ENCODE measurements at places on chromosomes 3 and 15.

DNA sequence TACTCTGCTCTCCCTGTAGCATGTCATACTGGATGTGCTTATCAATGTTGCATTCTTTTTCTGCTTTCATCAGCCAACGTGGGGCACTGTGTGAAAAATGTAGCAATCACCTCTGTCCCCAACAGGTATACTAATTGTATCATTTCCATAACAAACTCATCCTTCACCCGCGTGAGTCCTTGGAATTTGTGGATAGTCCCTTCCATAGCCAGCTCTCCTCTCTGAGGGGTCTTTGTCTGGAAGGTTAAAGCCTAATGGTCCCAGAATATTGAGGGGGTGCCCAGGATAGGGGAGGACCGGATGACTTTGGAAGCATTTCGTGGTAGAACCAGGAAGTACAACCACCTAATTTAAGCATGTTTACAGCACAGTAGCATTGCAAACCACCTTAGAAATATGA, 124.6 kb downstream of the FOXB1 start:
- DNase-seq, result no peak

GRCh38 chr3:188026191-188026968, 127.6 kb upstream of the LPP start:
- DNase-seq, result no peak

DNA sequence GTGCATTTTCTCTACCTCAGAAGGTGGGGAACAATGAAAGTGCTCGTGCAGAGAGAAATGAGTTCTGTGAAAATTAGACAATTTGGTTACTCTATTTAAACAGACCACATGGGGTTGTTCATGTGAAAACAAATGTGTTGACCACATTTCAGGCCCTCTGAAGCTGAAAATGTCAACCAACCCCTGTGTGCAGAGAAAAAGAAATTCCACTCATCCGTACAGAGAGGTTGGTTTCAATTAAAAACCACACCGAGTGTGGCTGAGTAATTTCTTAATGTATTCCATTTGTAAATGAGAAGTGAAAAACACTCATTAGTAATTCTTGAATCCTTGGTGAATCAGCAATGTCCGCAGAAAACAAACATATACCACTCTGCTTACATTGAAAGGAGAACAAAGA, 46.9 kb upstream of the SLC7A14 start:
- DNase-seq, result no peak

DNA sequence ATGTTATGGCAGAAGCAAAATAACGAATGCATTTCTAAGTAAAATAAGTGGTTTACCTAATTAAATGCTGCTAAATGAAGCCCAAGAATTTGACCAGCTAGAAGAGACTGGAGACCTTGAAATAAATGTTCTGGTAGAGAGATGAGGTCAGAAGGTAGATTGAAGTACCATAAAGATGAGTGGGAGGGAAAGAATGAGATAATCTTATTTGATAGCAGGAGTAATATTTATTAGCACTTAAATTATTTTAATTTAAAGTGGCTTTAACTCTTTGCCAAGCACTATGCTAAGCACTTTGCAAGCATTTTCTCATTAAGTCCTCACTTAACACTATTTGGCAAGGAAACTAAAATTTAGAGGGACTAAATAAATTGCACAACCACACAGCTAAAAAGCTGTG, 314.9 kb upstream of the CCDC54 start:
- no peak for DNase-seq

- DNase-seq, result no peak
Measured at GRCh38 chr3:118772547-118773011, 262.1 kb downstream of the IGSF11 start.

- DNase-seq, result no peak
Measured at GRCh38 chr3:22175947-22176346, 424.9 kb upstream of the ZNF385D start.

GRCh38 chr3:8166014-8166413, 335.6 kb upstream of the LMCD1 start:
- no peak for DNase-seq

DNA sequence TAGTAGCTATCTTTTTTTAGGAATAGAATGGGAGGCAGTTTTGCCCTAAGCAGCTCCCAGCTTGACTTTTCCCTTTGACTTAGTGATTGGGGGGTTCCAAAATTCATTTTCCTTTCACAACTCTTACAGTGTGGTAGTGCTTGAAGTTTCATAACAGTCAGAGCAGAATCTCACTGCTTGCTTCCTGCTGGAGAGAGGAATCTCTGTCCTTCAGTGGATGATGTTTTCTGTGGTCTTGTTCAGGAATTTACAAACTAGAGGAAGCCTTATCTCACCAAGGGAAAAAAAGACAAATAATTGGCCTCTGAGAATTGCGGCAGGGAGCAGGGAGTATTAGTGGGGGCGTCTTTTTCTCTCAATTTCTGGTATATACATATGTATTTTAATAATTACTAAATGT, 326.6 kb upstream of the C2CD4B start:
- no peak for DNase-seq

DNA sequence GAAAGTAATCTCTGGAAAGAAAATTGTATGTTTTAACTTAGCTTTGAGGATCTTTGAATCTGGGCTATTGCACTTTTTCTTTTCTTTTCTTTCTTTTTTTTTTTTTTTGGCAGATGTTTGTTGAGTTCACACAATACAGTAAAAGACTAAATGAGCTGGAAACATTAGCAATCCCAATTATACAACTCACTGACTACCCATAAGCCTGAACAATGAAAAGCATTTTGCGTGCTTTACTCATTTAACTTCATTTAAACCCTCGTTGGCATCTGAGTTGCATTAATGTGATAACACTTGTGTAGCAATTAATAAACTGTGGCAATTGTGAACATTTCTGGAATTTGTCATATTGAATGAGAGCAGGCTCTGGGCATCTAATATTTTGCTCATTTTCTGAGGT, 269.4 kb upstream of the RBMS3 start:
- DNase-seq, result no peak

GRCh38 chr15:72227192-72227586, 3.8 kb downstream of the PKM start:
- no peak for DNase-seq

DNA sequence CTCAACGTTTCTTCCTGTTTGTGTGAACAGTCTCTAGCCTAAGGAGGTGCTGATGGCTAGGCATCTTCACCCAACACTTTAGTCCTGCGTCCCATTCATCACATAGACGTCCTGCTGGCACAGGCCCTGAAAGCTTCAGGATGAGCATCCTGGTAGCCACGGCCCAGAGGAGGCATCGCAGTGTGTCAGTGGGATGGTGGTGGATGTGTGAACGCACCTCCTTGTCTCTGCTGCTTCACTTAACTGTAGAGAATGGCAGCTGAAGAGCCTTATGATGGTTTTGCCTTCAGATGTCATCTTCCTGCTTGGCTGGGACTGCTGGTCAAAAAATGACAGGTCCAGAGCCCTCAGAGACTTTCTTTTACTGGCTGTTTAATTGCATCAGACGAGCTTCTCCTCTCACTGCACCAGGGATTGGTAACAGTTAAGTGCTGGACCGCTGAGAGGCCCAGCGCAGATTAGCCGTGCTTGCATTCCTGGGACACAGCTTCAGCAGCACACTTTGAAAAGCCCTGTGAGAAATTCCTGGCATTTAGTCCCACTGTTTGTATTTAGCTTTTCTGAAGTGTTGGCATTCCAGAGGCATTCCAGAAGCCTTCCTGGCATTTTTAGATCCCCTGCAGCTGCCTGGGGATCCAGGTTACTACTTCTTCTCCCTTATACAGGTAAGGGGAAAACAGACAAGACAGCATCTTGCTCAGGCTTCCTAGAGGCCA, 132.4 kb upstream of the PLXNA1 start:
- no peak for DNase-seq

GRCh38 chr3:146502887-146503460, 33.6 kb upstream of the PLSCR2 start:
- no peak for DNase-seq

DNA sequence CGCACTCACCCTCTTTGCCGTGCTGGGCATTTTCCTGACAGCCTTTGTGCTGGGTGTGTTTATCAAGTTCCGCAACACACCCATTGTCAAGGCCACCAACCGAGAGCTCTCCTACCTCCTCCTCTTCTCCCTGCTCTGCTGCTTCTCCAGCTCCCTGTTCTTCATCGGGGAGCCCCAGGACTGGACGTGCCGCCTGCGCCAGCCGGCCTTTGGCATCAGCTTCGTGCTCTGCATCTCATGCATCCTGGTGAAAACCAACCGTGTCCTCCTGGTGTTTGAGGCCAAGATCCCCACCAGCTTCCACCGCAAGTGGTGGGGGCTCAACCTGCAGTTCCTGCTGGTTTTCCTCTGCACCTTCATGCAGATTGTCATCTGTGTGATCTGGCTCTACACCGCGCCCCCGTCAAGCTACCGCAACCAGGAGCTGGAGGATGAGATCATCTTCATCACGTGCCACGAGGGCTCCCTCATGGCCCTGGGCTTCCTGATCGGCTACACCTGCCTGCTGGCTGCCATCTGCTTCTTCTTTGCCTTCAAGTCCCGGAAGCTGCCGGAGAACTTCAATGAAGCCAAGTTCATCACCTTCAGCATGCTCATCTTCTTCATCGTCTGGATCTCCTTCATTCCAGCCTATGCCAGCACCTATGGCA, 41.1 kb upstream of the CSTA start:
- no peak for DNase-seq

DNA sequence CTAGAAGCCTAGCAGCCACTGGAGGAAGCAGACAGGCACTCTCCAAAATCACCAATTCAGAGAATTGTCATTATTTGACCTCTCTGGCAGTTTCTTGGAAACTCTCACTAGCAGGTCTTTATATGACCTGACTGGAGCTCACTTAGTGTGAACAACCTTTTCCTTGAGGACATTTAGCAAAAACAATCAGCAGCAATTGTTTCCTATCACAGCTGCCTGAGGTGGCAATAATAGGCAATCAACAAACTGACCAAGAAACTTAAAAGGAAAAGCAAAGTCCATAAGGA, 162.4 kb upstream of the STT3B start:
- no peak for DNase-seq

DNA sequence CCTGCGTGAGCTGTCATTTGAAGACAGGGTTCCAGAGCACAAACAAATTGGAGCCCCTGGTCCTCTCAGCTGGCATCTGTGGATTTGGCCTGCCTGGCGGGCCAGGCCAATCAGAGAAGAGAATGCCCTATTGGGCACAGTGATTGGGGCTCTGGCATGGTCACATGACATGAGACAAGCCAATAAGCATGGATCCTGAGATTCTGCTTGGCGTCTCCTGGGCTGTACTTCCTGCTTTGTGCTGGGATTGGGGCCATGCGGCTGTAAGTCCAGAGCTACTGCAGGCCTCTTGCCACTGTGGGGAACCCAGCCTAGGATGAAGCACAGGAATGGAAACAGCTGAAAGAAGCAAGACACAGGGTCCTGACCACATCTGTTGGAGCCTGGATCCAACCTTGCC, 121.4 kb downstream of the FBLN2 start:
- no peak for DNase-seq

DNA sequence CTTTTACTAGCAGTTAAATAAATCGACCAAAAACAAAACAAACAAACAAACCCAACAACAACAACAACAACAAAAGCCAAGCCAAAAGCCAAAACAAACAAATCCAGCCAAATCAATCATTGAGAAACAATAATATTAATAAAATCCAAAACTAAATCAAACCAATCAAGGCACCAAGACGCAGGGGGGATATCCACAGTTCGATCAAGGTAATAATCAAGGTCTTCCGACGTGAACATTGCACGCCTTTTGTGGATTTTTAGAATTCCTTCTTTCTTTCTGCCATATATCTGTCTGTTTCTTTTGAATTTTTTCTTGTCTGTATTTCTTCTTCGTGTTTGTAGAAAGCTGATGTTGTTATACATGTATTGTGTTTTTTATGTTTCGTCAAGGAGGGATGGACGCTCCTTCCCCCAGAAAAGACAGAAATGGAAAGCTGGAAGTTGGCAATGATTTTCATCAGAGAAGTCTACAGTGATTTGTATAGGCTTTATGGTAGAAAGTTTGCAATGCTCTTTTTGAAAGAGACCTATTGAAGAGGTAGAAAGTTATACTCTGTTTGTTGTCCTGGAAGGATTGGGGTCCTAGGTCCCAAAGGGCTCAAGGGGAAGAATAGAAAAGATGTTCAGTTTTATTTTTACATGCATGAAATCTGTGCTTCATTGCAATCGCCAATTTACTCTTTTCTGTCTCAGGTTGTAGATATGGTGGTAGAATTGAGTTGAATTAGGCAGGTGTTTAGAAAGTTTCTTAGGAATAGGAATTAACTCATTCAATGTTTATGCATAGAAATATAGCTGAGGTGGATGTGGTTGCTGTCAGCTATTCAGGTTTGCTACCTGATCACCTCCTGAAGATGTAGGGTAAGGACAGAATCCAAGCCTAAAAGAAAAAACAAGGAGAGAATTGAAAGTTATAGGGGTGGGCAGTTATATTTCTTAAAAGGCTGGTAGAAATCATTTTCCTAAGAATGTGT, 1.2 kb downstream of the ARPP21 start:
- no peak for DNase-seq

- no peak for DNase-seq
Measured at GRCh38 chr15:73889053-73889761, 15.8 kb downstream of the TBC1D21 start.

DNA sequence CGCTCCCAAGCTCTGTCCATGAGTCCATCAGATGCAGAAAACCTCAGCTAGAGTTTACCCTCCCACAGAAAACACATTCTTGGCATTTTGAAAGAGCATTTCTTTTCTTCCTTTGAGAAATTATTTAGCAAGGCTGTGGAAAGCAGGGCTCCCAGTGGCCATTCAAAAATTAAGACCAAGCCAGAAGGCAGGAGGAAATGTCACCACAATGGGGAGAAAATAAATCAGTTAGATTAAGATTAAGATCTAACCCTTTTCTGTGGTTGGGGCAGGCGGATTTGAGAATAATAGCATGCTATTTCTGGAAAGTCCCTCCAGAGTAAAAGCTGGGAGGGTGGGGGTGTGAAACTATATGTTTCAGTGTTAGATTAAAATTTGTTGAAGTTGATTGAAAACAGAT, 20.2 kb downstream of the LRIG1 start:
- no peak for DNase-seq

GRCh38 chr15:63587527-63587926, 9.7 kb upstream of the FBXL22 start:
- DNase-seq, result no peak

DNA sequence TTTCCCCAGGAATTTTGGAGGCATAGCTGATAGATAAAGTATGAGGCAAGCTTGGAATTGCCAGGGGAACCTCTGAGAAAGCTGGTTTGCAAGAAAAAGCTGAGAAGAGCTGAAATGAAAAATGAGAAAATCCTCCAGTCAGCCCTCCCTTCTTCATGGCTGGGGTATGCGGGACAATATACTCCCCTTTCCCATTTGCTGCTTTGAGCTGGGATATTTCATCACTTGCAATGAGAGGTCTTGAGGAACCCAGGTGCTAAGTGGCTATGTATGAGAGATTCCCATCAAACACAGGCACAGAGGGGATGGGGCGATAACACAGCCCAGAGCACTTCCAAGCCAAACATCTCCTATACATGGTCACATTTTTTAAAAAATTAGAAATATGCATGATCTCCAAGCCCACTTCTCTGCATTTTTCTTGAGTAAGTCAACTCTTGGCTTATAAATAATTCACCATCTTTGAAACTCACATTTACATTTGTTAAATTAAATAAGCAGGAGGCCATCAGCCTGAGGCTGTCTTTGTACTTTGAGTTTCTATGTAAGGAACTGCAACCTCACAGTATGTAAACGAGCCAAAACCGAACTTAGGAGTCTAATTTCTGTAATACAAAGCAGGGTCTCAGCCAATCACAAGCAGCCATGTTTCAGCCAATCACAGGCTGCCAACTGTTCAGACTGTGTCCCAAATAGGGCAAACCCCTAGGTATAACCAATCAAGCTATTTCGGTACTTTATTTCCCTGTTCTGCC, 983.6 kb upstream of the NR2F2 start:
- DNase-seq, result no peak

GRCh38 chr3:120841264-120841663, 66.7 kb upstream of the STXBP5L start:
- DNase-seq, result no peak

All from activated naive CD4-positive, alpha-beta T cell (primary cell).